ENCODE measurements at places on chromosomes 3 and 15.

DNA sequence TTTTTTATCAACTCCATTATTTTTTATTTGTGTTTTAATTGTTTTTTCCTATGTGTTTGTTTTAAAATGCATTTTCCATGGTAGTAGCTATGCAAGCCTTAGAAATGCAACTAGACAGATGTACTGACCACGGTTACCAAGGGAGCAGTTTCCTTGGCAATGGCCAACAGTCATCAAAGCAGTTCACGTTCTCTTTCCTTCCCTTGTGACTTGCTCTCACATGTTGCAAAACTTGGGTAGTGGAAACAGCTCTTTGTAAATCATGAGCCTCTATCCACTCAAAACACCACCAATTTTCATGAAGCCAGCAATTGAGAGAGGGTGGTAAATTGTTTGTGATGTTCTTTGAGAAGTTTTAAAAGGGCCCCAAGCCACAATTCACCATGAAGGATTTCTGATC lies 499.4 kb upstream of the MDFIC2 start:
- no peak for DNase-seq

DNA sequence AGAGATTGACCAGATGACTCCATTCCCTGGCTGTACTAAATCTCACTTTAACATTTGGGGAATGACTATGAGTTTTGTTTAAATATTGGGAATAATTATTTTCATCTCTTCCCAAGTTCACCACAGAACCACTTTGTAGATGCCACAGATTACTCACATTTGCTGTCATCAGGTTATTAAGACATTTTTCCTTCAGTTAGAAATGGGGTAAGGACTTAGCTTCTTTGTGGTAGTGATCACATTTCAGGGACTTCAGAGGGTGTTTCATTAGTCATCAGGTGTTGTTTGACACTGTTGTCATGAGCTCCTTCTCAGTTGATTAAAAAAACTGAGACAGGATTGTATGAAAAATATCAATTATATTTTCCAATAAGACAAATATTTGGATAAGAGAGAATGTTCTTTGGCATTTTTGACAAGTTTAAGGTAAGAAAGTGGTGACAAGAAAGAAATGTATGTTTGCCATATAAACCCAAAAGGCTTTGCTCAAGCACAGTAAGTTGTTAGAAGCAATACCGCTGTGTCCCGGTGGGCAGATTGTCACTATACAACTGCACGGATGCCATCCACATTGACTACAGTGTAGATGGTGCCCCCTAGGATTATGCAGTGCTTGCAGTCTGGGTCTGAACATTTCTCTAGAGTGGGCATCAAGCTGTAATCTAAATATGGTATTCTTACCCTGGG lies 22.3 kb downstream of the FBXL2 start:
- no peak for DNase-seq

DNA sequence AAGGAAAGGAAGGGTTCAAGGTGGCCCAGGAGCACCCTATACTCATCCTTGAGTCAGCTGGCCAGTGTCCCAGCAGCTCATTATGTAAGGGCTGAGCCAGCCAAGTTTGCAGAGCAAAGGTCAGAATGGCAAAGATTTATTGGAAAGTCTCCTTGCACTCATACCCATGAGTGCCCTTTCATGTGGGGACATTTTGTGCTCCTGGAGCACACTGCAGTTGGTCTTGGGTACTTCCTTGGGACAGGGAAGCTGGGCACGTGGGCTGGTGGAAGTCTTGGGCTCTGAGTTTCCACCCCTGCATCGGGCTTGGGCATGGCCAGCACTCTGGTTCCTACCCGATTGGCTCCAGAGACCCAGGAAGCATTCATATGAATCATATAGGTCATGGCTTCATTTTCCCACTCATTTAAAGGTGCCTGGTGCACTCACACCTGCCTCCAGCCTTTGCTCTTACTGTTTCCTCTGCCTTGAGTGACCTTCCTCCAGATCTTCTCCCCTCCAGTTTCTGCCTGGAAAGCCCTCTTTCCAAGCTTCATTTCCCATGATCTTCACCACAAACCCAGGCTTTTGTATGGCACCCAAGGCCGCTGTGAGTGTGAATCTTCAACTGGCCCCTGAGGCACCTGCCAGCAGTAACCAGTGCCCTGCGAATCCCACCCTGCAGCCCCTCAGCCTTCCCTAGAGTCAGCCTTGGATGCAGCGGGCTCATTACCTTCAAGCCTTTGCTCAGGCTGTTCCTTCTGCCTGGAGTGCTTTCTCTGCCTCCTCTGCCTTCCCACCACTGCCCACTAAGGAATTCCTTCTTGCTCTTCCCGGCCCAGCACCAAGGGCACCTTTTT lies 10.5 kb upstream of the PRKCD start:
- DNase-seq = no peak

GRCh38 chr3:128800241-128801187 lies 74.5 kb downstream of the RAB7A start:
- DNase-seq = no peak

DNA sequence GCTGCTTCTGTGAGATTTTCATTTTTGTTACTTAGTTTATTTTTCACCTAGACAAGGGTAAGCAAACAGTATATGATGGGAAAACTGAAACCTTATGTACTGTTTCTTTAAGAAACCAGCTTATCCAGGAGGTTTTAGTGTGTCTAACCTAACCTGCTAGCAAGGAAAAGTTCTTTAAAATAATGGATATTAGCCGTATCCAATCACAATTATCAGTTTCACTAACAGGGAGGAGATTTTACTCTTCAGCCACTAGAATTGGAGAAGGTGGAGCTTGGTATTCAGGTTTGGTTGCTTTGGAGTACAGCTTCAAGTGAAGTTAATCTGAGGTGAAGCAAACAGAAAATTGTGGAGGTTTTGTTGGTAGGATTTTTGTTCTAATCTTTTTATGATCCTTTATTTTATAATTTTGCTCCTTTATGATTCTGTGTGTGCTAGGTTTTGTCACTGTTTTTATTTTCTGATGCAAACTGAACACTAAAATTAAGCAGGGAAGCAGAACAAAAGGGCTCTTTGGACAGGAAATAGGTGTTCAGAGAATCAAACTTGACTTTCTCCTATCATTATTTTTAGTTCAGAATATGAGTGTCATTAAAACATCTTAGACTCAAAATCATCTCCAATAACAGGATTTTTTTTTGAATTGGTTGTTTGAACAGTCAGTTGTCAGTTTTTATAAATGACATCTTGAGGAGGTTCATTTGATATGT lies 13.0 kb downstream of the ZFAND6 start:
- DNase-seq = no peak

DNA sequence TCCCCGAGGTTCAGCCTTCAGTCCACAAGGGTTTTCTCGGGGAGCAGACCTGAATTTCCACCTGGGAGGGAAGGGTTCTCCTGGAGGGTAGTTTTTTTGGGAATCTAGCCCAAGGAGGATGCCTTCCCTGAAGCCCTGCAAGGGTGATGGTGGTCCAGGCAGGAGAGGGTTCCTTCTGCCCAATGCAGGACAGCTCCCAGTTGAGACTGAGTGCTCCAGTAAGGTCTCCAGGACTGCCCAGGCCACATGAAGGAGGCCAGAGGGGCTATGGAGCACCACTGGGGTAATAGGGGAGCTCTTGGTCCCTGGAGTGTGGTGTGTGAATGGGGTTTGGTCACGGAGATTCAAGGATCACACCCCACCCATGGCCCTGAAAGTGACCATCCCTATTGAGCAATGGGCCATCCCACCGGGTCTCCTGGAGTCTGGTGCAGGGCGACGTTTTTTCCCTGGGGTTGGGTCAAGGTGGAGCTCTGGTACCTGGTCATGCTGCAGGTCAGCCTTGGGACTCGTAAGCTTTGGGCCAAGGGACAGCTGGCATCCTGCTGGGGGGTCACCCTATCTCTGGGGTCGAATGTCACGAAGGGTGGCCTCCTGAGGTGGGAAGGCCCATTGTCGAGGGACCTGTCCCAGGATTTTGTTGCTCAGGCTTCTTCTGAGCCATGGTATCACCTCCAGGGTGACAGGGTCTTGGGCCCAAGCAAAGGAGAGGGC lies 196.5 kb downstream of the UBE3A start:
- DNase-seq = no peak

DNA sequence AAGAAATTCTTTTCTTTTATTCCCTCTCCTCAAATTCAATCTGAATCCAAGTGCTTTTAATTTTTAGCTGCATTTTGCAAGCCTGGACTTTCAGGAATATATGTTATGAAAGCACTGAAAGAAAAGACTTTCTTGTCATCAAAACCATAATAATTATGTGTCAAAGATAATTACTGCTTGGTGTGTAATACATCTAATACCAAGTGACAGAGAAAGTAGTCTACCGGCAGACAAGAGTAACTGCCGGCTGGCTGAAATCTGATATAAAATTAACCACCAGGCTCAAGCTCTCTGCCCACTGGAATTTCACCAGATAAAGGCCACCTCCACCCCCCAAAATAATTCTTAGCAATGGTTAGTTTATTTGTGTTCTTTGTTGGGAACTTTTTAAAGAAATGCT lies 220.9 kb upstream of the CDIN1 start:
- no peak for DNase-seq

DNA sequence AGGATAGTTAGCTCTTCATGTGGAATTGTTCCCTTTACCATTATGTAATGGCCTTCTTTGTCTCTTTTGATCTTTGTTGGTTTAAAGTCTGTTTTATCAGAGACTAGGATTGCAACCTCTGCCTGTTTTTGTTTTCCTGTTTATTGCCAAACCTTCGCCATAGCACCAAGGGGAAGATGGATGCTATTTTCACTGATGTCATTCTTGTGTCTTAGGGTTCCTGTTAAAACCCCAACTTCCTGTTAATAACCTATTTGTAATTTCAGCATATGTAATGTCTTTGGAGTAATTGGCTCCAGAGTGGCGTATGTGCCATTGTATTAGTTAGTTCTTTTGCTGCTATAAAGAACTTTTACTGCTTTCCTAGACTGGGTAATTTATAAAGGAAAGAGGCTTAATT lies 10.8 kb downstream of the SAMMSON start:
- no peak for DNase-seq
